ENCODE measurements at places on chromosomes 7 and 10. TPM values are rescaled to one million over a fixed set of nuclear protein-coding genes. Genes with fewer than 3 reads are reported as not detected.

The SPDYE6 gene
- not detected for total RNA-seq

The SLC35G1 gene
- total RNA-seq: 4.5 TPM

The PLEKHS1 gene
- not detected for total RNA-seq

The PCDH15 gene
- total RNA-seq: not detected

The GSDME gene
- total RNA-seq: 1.1 TPM

The ANXA11 gene
- total RNA-seq: 182 TPM

The PPP1R9A gene
- total RNA-seq: 0.24 TPM

The SCIN gene
- total RNA-seq: 9.7 TPM

DNA sequence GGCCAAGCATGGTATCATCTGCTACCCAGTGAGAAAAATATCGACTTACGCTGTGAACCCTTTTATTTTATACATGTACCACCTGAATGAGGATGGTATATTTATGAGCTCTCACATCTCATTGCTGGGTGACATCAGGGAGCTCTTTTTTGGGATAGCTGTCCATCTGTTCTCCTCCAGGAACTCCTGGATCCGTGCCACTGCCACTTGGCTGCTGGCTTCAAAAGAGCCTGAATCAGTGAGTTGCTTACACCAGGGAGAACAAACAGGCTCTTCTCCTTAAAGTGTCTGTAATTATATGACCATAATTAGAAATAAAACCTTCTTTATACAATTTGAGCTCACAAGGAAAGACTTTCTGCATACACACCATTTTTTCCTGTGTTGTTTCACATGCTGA, 106.2 kb downstream of the KAT6B start:
- no peaks in the 10 kb centered on the region for H3K36me3 ChIP-seq
- H3K4me3 ChIP-seq: no peak overlapping the region
- no peak overlapping the region for H3K27ac ChIP-seq
- no peaks in the 10 kb centered on the region for H3K4me1 ChIP-seq

- peaks cover 10% of the 10 kb centered on the region for H3K4me1 ChIP-seq
- no peak overlapping the region for H3K27ac ChIP-seq
- H3K27me3 ChIP-seq: no peaks in the 10 kb centered on the region
- no peak for DNase-seq
- no peaks in the 10 kb centered on the region for H3K36me3 ChIP-seq
- no peak overlapping the region for H3K4me3 ChIP-seq
Measured at GRCh38 chr7:33903791-33904680, 1.3 kb upstream of the BMPER start.

GRCh38 chr7:157462840-157463239, 126.0 kb downstream of the DNAJB6 start:
- no peaks in the 10 kb centered on the region for H3K4me1 ChIP-seq
- no peak overlapping the region for H3K4me3 ChIP-seq
- H3K27ac ChIP-seq: no peak overlapping the region
- H3K27me3 ChIP-seq: peaks cover 86% of the 10 kb centered on the region

- no peak overlapping the region for H3K27ac ChIP-seq
- H3K27me3 ChIP-seq: no peaks in the 10 kb centered on the region
- no peak for DNase-seq
- 0 out of 3 replicates have a peak, but pooled peaks cover 2% of the 10 kb centered on the region for H3K36me3 ChIP-seq
- H3K4me1 ChIP-seq: no peaks in the 10 kb centered on the region
- no peak overlapping the region for H3K4me3 ChIP-seq
Measured at GRCh38 chr7:92466682-92467081, 11.1 kb downstream of the ERVW-1 start.

DNA sequence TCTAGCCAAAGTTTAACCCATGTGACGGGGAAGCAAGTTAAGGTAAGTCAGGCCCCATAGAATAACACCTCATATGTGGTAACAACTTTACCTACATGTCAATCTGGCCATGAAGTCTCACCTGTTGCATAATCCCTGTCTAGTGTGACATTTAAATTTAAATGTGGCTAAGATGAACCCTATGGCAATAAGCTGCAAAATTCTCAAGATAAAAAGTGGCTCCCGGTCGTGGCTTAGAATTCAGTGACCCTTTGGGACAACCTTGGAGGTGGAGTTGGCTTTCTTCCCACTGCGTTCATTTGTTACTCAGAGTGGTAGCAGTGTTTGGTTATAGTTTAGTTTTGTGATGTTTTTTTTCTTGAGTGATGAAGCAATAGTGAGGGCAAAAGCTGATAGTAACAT, 90.6 kb downstream of the ARID5B start:
- DNase-seq: no peak
- no peaks in the 10 kb centered on the region for H3K4me1 ChIP-seq
- H3K27me3 ChIP-seq: no peaks in the 10 kb centered on the region
- H3K4me3 ChIP-seq: no peak overlapping the region
- no peak overlapping the region for H3K27ac ChIP-seq

DNA sequence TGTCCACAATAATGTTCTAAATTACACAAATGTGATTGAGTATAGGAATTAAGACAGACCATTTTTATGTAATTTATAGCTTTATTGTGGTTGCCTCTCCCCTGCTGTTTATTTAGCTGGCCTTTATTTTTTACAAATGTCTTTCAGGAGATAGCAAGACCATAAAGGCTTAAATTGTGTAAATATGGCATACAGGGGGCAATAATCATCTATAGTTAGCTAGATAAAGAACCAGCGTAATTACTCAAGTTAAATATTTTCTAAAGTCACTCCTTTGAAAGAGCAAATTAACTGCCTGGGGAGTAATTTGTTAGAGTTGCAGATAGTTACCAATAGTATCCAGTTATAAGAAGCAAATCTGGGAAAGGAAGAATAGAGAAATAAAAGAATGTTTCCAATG, at the start of gene MALRD1:
Gene MALRD1, plus strand, starts transcription at position 313 of the 400 bp plus-strand sequence. CDS start 138 bp downstream, outside the sequence.
- DNase-seq: no peak
- H3K27me3 ChIP-seq: no peaks in the 10 kb centered on the region
- no peak within 1 kb of the TSS for H3K4me3 ChIP-seq
- no peaks in the 10 kb centered on the region for H3K4me1 ChIP-seq
- H3K36me3 ChIP-seq: no peaks in the 10 kb centered on the region

- H3K36me3 ChIP-seq: no peaks in the 10 kb centered on the region
- H3K4me3 ChIP-seq: no peak overlapping the region
- peak; percentile 9 for DNase-seq
- no peaks in the 10 kb centered on the region for H3K27me3 ChIP-seq
- H3K27ac ChIP-seq: no peak overlapping the region
- H3K4me1 ChIP-seq: no peaks in the 10 kb centered on the region
Measured at GRCh38 chr10:88728107-88728763, 22.2 kb downstream of the LIPK start.

DNA sequence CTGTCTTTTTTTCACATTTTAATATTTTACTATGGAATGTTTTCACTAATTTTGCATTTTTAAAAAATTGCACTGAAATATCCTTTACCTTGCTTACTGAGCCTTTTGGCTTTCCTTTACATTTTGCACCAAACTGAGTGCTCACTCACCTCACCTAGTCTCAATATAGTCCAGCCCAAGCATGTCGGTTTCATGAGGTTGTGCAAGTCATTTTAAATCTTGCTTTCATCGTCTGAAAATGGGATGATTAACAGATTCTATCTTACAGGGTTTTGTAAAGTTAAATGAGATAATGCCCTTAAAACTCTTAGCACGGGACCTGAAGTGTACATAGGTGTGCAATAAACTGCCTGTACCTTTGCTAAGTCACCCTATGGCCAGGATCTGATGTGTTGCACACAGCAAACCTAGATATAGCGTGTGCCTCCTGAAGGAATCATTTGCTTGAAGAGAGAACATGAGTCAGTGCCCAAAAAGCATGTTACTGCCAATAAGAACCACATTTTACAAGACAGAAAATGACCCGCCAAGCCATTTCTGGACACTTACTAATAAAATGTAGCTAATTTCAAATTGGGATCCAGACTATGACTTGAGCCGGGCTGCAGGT, 199.8 kb downstream of the JCAD start:
- DNase-seq: no peak
- H3K4me3 ChIP-seq: no peak overlapping the region
- no peaks in the 10 kb centered on the region for H3K36me3 ChIP-seq

GRCh38 chr7:105830405-105831301, 45.7 kb downstream of the ATXN7L1 start:
- H3K27ac ChIP-seq: no peak overlapping the region
- H3K27me3 ChIP-seq: peaks cover 17% of the 10 kb centered on the region
- H3K4me1 ChIP-seq: no peaks in the 10 kb centered on the region
- no peaks in the 10 kb centered on the region for H3K36me3 ChIP-seq
- H3K4me3 ChIP-seq: no peak overlapping the region

DNA sequence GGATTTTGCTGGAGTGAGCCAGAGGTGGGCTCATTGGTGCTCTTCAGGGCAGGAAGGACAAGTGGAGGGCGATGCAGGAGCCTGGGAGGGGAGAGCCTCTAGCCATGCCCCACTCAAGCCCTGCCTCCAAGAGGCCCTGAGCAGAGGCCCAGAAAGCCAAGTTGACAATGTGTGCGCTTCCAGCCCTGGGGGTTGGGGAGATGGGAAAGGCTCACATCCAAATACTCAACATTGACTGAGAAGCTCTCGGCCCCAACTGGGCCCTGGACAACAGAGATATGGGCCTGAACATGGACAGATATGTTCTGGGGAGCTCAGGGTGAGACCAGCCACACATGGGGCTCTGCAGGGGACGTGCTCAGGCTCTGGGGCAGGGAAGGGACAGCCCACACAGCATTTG, 39.0 kb downstream of the FRMPD2 start:
- H3K27me3 ChIP-seq: peaks cover 2% of the 10 kb centered on the region
- DNase-seq: no peak
- H3K27ac ChIP-seq: no peak overlapping the region

DNA sequence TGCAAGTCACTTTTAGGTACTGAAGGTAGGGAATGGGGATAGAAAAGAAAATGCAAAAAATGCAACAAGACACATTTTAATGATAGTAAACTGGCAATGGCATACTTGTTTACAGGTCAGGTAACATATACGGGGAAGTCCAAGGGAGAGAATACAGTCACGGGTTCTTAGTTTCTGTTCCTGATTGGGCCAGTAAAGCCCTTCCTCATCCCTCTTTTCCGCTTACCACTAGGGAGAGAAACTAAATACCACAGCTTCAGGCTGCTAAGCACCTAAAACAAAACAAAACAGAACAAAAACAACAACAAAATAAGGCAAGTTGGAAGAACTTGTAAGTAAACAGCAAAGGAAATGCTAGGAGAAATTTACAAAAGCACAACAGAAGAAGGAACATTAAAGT, 65.2 kb upstream of the OGDHL start:
- no peak overlapping the region for H3K27ac ChIP-seq
- H3K36me3 ChIP-seq: peaks cover 31% of the 10 kb centered on the region
- no peaks in the 10 kb centered on the region for H3K4me1 ChIP-seq
- no peaks in the 10 kb centered on the region for H3K27me3 ChIP-seq
- H3K4me3 ChIP-seq: no peak overlapping the region
- no peak for DNase-seq

- peaks cover 30% of the 10 kb centered on the region for H3K27me3 ChIP-seq
- H3K4me1 ChIP-seq: no peaks in the 10 kb centered on the region
- H3K36me3 ChIP-seq: no peaks in the 10 kb centered on the region
- no peak for DNase-seq
- no peak overlapping the region for H3K27ac ChIP-seq
Measured at GRCh38 chr10:132934953-132935352, 7.4 kb downstream of the CFAP46 start.

GRCh38 chr10:86363184-86363832, 3.3 kb downstream of the GRID1 start:
- no peak overlapping the region for H3K27ac ChIP-seq
- DNase-seq: peak; percentile 45
- H3K27me3 ChIP-seq: peaks cover 41% of the 10 kb centered on the region
- H3K4me3 ChIP-seq: no peak overlapping the region

- no peak overlapping the region for H3K4me3 ChIP-seq
- 0 out of 2 replicates have a peak, but pooled peaks cover 6% of the 10 kb centered on the region for H3K27me3 ChIP-seq
- no peaks in the 10 kb centered on the region for H3K4me1 ChIP-seq
- no peak for DNase-seq
Measured at GRCh38 chr10:4051641-4052151, 266.7 kb upstream of the KLF6 start.

DNA sequence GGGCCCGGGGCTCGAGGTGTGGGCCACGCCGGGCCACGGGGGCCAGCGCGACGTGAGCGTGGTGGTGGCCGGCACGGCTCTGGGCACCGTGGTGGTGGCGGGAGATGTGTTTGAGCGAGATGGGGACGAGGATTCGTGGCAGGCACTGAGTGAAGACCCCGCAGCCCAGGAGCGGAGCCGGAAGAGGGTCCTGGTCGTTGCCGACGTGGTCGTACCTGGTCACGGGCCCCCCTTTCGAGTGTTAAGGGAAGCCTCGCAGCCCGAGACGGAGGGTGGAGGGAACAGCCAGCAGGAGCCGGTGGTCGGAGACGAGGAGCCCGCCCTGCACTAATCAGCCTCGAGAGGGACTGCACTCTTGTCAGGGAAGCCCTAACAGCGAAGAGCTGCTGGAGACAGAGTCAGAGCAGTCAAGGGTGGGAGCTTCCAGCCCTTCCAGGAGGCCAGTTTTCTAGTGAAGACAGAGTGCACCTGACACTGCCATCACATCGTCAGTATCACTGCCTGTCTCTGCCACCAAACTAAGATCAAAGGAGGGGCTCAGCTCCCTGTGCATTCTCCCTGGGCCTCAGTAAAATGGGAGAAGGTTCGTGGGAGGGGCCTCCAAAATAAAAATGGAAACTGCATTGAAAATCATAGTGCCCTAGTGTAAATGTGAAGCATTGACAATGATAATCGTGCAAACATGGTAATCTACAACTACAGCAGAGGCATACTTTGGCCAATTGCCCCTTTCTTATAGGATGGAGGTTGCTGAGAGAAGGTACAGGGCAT, 1.3 kb downstream of the MBLAC1 start:
- peak overlapping the region; percentile 74 for H3K4me3 ChIP-seq
- H3K4me1 ChIP-seq: peaks cover 51% of the 10 kb centered on the region
- peak overlapping the region; percentile 97 for H3K27ac ChIP-seq
- H3K27me3 ChIP-seq: no peaks in the 10 kb centered on the region

GRCh38 chr7:72441791-72442190, 29.7 kb upstream of the CALN1 start:
- no peak overlapping the region for H3K27ac ChIP-seq
- peaks cover 41% of the 10 kb centered on the region for H3K27me3 ChIP-seq
- no peaks in the 10 kb centered on the region for H3K36me3 ChIP-seq
- no peak overlapping the region for H3K4me3 ChIP-seq
- no peak for DNase-seq
- no peaks in the 10 kb centered on the region for H3K4me1 ChIP-seq

DNA sequence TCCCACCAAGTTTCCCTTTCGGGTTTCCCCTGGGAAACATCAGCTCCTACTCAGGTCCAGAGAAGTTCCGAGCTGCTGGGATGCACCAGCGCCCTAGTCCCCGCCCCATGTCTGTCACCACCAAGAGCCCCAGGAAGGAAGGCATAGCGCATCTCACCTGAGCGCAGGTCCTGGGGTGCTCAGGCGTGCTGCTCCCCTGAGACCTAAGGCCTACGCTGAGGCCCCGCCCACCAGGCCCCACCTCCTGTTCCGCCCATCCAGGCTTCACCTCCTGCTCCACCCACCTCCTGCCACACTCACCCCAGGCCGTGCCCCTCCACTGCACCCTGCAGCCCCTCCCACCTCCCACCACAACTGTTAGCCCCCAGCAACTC, 1.2 kb upstream of the TFR2 start:
- H3K36me3 ChIP-seq: peaks cover 5% of the 10 kb centered on the region
- peak overlapping the region; percentile 98 for H3K27ac ChIP-seq
- H3K27me3 ChIP-seq: no peaks in the 10 kb centered on the region
- peak; percentile 98 for DNase-seq

DNA sequence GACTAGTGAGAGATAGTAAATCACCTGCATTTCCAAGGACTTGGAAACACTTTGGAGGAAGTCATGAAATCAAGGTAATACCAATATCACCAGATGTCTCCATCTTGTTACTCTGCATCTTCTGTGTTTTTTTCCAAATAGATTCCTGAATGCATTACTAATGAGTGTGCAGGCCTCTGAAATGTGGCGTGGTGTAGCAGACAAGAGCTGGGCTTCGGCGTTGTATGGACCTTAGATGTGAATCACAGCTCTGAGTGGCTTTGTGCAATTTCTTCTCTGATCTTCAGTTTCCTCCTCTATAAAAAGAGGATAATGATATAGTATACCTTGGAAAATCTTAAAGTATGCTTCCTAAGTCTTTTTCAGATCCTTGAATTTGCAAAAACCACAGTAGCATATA, 9.6 kb upstream of the MYPN start:
- H3K27ac ChIP-seq: no peak overlapping the region
- H3K27me3 ChIP-seq: peaks cover 6% of the 10 kb centered on the region
- DNase-seq: no peak
- H3K36me3 ChIP-seq: no peaks in the 10 kb centered on the region

Data from K562 (cell line).